ENCODE measurements at places on chromosomes 7 and 10.

DNA sequence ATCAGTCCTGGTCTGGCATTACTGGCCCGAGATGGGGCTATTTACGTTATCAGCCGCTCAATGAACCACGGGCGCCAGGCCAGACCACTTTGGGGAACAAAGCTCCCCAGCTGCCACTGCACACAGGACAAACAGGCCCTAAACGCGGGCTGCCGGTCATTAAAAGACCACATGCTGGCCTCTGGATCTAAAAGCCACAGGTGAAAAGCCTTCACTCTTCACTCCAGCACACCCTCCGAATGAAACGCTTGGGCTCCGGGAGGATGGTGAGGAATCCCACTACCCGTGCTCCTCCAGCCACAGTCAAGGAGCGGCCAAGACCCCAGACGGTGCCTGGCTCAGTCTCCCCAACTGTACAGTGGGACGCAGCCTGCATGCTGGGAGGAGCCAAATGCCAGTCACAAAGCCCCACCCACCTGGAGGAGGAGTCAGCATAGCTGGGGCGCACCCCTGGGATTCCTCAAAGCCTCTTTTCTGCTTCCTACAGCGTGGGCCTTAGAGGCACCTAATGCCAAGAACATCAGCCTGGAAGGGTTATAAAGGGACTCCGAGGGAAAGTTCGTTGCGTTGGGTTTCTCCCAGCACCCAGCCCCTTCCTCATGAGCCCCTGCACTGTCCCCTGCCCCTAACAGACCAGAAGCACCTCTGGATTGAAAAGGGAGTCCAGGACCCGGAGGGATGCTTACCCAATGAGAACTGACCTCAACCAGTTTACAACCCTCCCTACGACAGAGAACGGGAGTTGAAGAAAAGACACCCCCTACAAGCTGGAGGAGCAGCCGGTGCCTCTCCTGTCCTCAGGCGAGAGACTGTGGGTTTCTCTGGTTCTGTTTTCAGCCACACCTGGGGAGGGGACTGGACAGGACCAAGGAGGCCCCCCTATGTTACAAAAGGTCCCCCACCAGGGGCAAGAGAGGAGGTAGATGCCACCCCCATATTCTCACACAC, 4.7 kb downstream of the PDGFA start:
- peak; percentile 88 for DNase-seq

DNA sequence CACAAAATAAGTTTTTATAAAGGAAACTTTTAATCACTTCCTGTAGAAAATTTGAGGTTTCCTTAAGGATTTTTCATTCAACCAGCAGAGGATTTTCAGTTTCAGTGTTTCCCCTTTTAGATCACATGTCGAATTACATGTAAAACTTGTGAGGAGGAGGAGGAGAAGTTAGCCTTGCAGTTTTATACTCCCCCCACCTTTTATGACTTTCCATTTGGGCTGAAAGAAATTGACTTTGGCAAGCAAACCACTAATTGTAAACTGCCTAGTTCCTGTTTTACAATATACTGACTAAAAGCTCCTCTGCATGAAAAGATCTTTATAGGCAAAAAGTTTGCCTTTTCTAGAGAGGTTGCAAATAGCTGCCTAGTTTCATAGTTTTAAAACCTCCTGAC, 3.0 kb downstream of the BAMBI start:
- no peak for DNase-seq

DNA sequence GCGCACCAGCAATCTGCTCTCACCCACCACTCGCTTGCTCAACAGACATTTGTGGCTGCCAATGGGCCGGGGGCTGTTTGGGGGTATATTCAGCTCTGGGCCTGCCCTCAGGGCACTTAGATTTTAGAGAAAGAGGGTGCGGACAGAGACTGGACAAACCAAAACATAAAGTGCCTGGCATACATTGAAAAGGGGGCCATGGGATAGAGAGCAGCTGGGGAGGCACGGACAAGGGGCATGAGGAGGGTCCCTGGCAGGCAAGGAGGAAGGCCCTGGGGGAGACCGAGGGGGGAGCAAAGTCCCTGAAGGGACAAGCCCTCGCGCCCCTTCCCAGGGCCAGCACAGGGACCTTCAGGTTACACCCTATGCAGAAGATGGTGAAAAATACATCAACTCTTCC, 43.5 kb downstream of the CLRN3 start:
- no peak for DNase-seq

DNA sequence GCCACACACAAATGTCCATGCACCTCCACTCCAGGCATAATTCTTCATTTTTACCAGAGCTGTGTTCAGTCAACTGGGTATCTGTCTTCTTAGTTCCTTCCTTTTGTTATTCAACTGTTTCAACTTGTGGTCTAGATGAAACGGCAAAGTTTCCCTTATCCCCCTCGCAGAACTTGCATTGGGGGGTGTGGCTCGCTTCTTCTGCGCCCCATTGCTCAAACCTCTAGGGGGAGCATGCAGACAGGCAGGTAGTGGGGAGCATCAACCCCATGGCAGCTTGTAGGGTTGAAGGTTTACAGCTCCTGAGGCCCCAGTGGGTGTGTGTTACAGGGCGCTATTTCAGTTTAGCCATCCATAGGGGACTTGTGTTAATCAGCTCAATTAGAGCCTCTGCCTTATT, 38.3 kb upstream of the COBL start:
- no peak for DNase-seq

DNA sequence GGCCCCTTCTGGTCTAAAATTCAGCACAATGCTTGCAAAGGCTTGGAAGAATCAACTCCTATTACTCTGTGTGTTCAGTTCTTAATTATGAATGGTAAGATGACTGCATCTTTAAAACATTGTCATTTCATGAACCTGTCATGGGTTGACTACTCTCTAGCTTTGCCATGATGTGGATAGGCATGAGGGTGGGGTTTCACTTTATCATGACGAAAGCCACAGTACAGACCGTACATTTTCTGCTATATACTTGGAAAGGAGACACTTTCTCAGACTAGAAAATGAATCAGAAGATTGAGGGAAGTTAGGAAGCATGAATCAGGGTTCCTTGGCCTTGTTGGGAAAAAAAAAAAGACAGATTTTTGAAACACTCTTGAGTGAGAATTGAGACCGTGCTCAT, 19.7 kb upstream of the MSRB2 start:
- DNase-seq = no peak

- no peak for DNase-seq
Observed at GRCh38 chr7:124737760-124738300, 27.8 kb downstream of the GPR37 start.

- no peak for DNase-seq
Observed at GRCh38 chr7:77565917-77566316, 28.8 kb downstream of the PTPN12 start.

DNA sequence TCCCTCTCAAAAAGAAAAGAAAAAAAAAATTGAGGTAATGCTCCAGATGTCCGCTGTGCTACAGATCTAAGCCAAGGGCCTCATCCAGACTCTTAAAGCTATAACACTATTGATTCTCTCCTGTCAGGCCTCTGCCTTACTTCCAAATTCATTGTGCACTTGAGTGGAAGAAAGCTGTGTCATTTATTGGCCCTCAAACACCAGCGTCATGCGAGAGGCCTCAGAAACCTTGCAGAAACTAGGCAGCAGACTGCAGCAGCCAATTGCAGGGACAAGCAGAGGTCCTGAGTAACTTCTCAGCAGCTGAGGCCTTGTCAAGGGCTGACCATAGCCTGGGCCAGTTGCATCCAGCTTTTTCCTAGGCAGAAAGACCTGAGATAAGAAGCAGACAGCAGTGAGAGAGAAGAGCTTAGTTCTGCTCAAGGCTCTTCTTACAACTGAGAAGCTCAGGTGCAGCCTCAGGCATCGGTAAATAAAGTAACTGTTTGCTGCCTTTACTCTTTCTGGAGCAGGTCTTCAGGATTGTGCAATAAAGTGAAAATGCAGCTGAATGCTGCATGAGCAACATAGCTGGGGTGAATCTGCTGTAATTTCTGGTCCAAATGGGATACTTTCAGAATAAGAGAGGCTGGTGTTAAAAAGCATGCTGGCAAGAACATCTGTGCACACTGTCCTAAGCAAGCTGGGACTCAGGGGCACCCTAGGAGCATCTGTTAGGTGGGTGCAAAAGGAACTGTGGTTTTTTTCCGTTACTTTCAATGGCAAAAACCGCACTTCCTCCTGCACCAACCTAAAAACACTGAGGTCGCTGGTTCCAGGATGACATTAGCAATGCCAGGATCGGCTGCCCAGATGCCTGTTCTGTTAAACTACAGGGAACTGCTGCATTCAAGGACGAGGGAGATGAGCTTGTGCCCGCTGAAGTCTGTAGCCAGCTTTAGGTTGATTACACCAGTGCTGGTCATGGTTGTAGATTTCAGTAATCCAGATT, 181.8 kb upstream of the PFKP start:
- DNase-seq = no peak

DNA sequence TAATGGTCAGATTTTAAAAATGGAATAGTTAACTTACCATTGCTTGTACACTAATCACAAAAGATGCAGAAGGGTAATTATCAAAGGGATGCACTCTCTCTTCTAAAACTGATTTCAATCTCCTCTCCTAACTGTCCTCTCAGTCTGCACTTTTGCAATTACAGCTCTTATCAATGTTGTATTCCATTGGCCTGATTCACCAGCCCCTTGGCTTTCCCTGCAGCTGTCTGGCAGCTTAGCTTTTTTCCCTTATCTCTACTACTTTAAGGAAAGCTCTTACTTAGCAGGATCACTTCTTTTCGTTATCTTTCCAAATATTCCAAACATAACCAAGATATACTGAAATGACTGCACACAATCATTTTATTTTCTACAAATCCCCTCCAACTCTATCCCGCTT, 448.8 kb downstream of the GRM8 start:
- DNase-seq = no peak

- no peak for DNase-seq
Observed at GRCh38 chr7:150739033-150739432, 1.8 kb downstream of the GIMAP5 start.

Data from NCI-H146 (cell line).